ENCODE measurements at places on chromosomes 11 and 22.

- no peak for DNase-seq
Measured at GRCh38 chr11:31656051-31656450, 146.5 kb downstream of the ELP4 start.

DNA sequence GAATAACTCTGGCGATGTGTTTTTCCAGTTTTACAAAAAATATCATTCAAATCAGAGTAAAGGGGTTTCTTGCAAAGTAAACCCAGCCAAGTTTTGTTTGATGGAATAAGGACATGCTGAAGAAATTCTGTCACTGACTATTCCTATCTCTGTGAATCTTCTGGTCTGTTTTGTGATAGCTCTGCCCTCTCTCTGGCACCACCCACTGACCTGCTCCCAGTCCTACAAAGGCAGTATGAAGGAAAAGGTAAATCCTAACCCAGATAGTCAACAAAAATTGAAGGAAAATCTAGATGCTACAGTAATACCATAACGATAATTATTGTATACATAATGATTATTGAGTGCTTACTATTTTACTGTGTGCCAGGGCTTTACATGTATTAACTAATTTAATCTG is 76.3 kb upstream of the TP53AIP1 start:
- DNase-seq = no peak

GRCh38 chr11:46701078-46701654 is 335 bp downstream of the ZNF408 start:
- DNase-seq = no peak

GRCh38 chr22:20979243-20979809 is 2.8 kb upstream of the LZTR1 start:
- peak; percentile 41 for DNase-seq

GRCh38 chr11:86483940-86484794 is 109.5 kb downstream of the CCDC81 start:
- no peak for DNase-seq

DNA sequence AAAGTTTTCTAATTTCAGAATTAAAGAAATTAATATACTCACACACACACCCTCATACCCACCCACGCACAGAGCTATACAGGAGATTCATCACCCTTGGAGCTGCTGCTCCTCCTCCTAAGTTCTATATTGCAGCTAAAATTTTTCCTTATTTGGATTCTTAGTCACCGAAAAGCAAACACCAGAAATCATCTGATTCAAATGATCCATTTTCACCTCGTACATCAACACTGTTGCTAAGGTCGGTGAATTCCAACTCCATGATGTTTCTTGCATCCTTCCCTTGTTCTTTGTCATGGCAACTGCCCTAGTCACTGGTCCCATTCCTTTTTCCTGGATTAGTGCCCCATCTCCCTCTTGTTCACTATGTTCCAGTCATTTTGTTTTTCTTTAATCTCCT is 286.2 kb downstream of the GRM5 start:
- DNase-seq = no peak

- DNase-seq = no peak
Measured at GRCh38 chr11:114358716-114359115, 41.6 kb downstream of the C11orf71 start.

- no peak for DNase-seq
Measured at GRCh38 chr11:46278387-46279125, 1.1 kb downstream of the CREB3L1 start.

GRCh38 chr11:72643547-72643946 is 30.7 kb downstream of the PDE2A start:
- no peak for DNase-seq

- DNase-seq = no peak
Measured at GRCh38 chr11:119668676-119669075, 60.3 kb downstream of the NECTIN1 start.

DNA sequence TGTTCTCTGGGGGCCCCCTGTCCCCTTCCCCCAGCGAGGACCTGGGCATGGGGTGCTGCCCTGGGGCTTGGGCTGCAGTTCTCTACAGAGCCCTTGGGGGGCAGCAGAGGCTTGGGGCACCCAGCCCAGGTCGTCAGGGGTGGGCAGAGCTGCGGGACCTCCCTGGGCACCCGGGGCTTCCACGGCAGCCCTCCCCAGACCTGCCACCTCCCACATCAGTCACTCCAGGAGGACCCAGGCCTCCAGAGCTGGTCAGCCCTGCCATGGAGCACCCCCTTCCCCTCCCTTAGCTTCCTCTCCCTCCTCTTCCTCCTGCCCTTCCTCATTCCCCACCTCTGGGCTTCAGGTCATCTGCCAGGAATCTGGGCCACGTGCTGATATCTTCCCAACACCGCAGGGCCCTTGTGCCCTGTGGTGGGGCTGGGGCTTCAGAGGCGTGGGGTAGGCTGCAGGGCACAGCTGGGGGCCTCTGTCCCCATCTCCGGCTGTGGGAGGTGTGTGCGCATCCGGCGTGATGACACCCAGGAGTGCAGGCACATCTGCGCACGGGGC is 5.8 kb downstream of the TSPAN4 start:
- DNase-seq = peak; percentile 50

DNA sequence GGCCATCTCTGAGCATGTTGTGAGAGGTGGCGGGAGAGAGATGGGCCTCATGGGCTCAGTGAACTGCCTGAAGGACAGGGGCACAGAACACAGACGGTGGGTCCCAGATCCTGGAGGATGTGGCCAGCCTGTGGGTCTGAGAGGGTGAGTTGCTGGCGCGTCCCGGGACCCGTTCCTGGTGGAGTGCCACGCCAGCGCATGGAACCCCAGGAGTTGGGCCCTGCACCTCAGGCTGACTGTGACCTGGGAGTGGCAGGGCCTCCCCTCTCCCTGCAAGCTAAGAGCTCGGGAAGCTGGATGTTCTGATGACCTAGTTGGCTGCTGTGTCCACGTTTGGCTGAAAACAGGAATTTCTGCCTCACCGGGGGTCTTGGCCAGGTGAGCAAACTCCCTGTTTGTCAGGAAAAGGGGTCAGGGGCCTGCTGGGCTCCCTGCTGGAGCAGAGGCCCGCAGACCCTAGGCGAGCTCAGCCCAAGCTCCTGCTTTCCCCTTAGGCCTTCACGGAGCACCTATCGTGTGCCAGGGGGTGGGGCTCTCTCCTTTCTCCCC is 15.0 kb downstream of the LRRC32 start:
- no peak for DNase-seq

DNA sequence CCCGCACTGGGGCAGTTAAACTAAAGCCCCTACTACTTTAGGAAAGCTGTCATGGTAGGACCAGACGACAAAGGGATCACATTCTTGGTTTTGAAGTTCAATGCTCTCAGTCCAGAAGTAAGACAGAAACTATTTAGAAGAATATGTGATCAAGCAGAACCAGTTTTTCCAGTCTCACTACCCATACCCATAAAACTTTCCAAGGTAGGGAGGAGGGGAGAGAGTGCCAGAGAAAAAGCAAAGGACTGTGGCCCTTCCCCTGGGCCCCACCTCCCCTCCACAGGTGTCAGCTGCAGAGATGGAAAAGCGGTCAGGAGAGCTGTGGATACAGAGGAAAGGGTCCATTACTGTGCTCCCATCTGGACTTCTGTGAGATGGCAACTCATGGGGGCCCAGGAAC is 587.1 kb downstream of the SOX6 start:
- no peak for DNase-seq

- DNase-seq = no peak
Measured at GRCh38 chr11:46684367-46684766, 16.1 kb downstream of the ARHGAP1 start.

DNA sequence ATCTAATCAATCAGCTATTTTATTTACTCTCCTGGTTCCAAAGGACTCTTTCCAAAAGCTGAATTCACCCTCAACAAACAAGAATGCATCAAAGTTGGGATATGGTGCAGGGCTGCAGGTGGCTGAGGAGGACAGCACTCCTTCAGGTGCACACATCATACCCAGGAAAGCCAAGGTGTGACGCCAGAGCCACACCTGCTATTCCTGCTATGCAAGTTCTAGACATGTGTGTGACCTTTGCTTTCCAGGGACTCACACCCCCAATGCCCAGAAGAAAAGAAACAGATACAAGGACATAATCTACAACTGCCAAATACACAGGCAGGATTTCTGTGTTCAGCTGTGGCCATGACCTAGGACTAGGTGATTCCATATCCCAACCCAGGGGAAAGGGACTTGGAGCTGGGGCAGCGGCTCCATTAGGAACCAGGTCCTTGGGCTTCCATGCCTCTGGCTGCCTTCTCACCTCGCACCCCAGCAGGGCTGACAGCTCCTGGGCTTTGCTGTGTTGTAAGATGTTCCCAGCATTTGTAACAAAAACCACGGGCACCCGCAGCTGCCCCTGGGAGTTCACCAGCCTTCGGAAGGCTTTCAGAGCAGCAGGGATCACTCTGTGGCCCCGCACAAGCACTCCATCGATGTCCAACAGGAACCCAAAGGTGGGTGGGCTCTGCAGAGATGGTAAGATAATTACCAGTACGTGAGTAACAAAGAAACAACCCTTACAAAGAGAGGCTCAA is 9.8 kb downstream of the HDHD5 start:
- no peak for DNase-seq

DNA sequence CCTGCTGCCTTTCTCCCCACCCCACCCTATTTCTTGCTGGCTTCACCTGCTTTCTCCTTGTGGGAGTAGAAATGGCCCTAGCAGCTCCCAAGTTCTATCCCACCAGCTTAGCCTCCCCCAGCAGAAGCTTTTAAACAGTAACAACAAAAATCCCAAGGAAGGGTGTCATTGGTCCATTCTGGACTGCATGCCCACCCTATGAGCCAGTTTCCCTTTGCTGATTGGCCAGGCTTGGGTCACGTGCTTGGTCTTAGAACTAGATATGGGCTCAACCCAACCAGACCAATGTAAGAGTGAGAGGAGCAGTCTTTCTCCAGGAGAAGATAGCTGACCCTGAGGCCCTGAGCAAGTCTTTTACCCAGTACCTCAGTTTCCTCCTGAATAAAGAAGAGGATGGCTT is 2.3 kb downstream of the MTFP1 start:
- no peak for DNase-seq

DNA sequence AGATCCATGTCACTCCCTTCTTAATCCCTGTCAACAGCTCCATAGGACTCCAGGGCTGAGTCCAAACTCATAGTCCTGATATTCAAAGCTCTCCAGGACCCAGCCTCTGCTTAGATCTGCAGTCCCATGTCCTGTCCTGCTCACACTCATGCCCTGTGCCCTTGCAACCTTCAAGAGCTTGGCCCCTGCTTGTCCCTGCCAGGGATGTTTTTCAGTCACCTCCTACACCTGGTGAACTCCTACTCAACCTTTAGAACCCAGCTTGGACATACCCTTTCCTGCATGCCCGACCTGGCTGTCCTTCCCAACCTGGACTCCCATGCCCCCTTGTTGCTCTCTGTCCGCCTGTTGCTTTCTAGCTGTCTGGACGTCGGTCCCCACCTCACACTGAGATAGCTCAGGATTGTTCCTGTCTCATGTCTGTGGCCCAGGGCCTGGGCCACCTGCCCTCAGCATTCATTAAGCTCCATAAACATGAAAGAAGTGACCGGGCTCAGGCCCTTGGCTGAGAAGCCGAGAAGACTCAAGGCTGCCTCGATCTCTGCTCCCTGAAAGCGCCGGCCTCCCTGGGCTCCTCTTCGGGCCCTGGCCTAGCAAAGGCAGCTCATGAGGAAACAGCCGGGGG is 48.8 kb upstream of the RTL6 start:
- DNase-seq = no peak

DNA sequence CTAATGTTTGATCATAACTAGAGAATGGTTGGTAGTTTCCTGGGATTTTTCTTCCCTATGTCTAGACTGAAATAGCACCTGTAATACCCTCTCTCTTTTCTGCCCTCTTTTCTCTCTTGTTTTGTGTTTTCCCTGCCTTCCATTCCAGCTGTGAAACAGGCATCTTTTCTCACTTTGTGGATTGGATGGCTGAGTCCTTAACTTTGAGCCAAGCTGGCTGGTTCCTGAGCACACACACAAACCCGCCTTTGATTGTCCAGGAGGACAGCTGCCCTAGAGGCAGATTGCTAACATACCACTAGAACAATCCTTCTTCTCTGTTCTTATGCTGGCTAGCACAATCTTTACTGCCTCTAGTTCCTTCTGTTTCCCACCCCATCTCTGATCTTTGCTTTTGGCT is 17.7 kb downstream of the CTNND1 start:
- DNase-seq = no peak

DNA sequence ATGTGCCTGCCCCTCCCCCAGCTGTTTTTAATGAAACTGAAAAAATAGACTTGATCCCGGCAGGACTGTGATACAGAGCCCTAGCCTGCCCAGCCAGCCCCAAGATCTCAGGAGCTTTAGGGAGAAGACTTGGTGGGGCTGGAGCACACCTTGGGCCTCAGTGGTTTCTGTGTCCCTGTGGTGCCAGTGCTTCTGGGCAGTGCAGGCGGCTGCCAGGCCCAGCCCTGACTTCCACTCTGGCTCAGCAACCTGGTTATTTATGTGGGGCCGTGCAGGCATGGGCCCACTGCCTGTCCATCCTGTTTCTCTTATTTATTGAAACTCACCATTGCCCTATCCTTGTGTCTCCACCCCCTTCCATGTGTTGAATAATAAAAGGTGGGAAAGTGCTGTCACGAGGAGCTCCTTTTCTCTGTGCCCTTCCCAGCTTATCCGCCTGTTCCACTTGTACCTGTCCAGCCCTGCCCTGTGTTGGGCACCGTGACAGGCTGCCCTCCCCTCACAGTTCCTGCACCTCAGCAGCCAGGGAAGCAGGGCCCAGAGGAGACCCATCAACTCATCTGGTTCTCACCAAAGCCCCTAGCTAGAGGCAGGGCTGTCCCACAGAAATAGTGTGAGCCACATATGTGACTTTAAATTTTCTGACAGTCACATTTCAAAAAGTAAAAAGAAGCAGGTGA is 20.2 kb downstream of the RELT start:
- DNase-seq = no peak

- DNase-seq = no peak
Measured at GRCh38 chr11:69135420-69136363, 20.0 kb upstream of the SMIM38 start.

GRCh38 chr22:42654436-42655073 is 5.4 kb upstream of the CYB5R3 start:
- DNase-seq = no peak

- no peak for DNase-seq
Measured at GRCh38 chr22:48651036-48651890, 1176.4 kb downstream of the BRD1 start.

GRCh38 chr11:92152245-92152644 is 72.4 kb upstream of the FAT3 start:
- DNase-seq = no peak

- DNase-seq = no peak
Measured at GRCh38 chr22:37358917-37359316, 68.4 kb downstream of the ELFN2 start.

GRCh38 chr11:72227316-72228228 is 3.0 kb downstream of the INPPL1 start:
- no peak for DNase-seq

GRCh38 chr11:11021563-11021962 is 163.7 kb upstream of the ZBED5 start:
- DNase-seq = no peak

GRCh38 chr11:130847517-130847916 is 68.8 kb downstream of the SNX19 start:
- no peak for DNase-seq

DNA sequence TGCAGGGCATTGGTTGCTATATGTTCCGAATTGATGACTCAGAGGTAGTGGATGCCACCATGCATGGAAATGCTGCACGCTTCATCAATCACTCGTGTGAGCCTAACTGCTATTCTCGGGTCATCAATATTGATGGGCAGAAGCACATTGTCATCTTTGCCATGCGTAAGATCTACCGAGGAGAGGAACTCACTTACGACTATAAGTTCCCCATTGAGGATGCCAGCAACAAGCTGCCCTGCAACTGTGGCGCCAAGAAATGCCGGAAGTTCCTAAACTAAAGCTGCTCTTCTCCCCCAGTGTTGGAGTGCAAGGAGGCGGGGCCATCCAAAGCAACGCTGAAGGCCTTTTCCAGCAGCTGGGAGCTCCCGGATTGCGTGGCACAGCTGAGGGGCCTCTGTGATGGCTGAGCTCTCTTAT is 5.4 kb upstream of the TTC36 start:
- no peak for DNase-seq
